ENCODE measurements at places on chromosomes 4 and X. TPM values are rescaled to one million over a fixed set of nuclear protein-coding genes. Genes with fewer than 3 reads are reported as not detected.

- DNase-seq = no peak
Measured at GRCh38 chr4:13922459-13922858, 294.9 kb upstream of the BOD1L1 start.

DNA sequence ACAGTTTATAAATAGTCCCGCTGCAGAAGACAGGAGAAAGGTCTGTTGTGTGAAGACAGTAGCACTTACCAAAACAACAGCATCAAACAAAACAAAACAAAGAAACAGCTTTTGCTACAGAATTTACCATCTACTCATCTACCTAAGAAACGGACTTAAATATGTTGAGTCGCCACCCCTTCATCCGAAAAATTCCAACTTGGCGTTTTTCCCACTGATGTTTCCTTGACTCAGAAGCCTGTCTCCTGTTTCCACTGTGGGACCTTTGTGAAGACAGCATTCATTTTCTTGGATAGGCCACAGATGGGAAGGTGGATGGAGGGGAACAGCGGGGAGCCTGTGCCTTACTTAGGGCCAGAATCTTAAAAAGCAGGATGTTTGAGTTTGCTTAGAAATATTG, 1.3 kb upstream of the ITM2A start:
- DNase-seq = no peak

DNA sequence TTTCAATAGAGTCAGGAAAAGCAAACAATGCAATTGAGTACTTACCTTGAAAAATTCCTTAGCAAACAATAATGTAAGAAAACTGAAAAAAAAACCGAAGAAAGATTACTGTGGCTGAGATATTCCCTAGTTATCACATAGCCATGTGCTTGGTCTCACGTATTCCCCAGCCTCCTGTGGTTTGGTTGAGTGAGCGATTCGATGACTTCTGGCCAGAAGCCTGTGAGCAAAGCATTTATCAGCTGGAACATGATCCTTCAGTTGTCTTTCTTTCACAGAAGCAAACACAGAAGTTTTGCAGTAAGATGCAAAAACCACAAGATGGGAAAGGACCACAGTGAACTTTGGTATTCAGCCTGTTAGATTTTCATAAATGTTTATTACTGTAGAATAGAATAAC, 1754.3 kb upstream of the AGA start:
- no peak for DNase-seq

DNA sequence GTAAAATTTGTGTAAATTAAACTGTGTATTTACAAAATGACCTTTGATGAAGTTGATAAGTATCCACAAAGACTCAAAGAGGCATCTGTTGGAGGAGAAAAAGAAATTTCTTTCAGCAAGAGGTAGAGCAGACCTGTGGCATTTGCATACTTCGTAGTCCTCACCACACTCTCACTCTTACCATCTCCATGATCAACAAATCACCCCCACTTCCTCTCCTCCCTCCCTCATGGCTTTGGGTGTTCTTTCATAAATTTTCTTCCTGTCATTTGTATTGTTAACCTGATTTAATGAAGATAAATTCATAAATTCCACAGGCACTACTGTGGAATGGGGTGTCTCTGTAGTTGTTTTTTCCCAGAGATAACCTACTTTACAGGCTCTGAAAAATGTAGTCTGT, 366.5 kb downstream of the ZNF674 start:
- DNase-seq = no peak

GRCh38 chrX:151227627-151228026, 51.2 kb downstream of the GPR50 start:
- no peak for DNase-seq

The AMBN gene
- total RNA-seq = not detected

The ACTRT1 gene
- not detected for total RNA-seq
